Aorta (tissue), 5 donors: ENCODE measurements at places on chromosomes 3 and 15. TPM values are rescaled to one million over a fixed set of nuclear protein-coding genes. Genes with fewer than 3 reads are reported as not detected.

P2RY1 gene
- 3.1 TPM for total RNA-seq

DNA sequence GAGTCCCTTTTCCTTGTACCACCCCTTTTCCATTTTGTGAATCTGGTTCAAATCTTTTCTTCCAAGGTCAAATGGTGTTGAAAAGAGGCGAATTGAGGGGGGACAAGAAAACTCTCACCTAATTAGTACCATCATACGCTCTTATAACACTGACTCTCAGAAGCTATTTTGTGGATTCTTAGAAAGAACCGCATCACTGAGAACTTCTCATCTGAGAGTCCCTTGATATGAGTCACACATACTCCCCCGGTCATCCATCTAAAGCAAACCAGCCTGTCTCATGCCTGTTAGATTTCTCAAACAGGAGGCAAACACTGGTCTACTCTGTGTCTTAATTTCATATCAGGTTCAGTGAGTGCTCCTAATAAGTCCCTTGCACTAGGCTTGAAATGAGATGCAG lies 76.5 kb upstream of the SPRED1 start:
- no peak overlapping the region for H3K4me3 ChIP-seq
- no peaks in the 10 kb centered on the region for H3K36me3 ChIP-seq
- H3K4me1 ChIP-seq, result no peaks in the 10 kb centered on the region
- H3K27me3 ChIP-seq, result no peaks in the 10 kb centered on the region
- no peak overlapping the region for H3K27ac ChIP-seq
- no peak for DNase-seq

- DNase-seq, result no peak
- H3K4me3 ChIP-seq, result no peak overlapping the region
- H3K27ac ChIP-seq, result no peak overlapping the region
- no peaks in the 10 kb centered on the region for H3K36me3 ChIP-seq
- H3K4me1 ChIP-seq, result no peaks in the 10 kb centered on the region
Measured at GRCh38 chr3:186200726-186201125, 91.8 kb upstream of the ETV5 start.

DNA sequence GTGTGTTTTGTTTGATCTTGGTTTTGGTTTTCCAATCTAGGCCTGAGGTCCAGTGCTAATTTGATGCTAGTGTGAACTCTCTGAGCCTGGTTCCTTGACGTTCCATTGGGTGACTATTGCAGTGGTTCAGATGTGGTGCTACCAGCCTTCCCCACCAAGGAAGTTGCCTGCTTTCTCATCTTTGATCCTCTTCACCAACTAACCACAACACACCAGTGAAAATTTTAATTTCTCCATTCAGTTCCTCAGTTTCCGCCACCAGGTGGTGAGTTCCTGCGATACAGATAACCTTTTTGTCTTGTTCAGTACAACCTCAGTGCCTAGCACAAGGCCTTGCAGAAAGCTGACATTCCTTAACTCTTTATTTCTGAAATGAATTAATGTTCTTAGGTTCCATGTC lies 337.4 kb upstream of the TPRG1 start:
- H3K4me1 ChIP-seq, result peaks cover 4% of the 10 kb centered on the region
- no peak overlapping the region for H3K27ac ChIP-seq
- no peaks in the 10 kb centered on the region for H3K27me3 ChIP-seq
- no peak for DNase-seq

DNA sequence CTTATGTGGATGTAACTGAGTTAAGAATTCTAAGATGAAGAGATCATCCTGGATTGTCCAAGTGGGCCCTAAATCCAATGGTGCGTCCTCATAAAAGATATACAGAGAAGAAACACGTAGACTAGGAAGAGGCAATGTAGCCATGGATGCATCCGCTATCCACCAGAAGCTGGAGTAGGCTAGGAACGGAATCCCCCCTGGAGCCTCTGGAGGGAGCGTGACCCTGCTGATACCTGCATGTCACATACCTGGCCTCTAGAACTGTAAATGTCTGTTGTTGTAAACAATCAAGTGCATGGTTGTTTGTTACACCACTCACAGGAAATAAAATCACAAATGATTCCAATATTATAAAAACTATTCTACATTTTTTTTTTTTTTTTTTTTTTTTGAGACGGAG lies 254.5 kb upstream of the RORA start:
- H3K4me3 ChIP-seq, result no peak overlapping the region
- no peaks in the 10 kb centered on the region for H3K36me3 ChIP-seq
- H3K27me3 ChIP-seq, result no peaks in the 10 kb centered on the region
- no peak for DNase-seq
- no peaks in the 10 kb centered on the region for H3K4me1 ChIP-seq
- no peak overlapping the region for H3K27ac ChIP-seq

GRCh38 chr15:20346082-20346805 lies 195.4 kb downstream of the GOLGA6L6 start:
- peak; percentile 72 for DNase-seq
- H3K36me3 ChIP-seq, result no peaks in the 10 kb centered on the region
- H3K4me1 ChIP-seq, result no peaks in the 10 kb centered on the region
- no peak overlapping the region for H3K27ac ChIP-seq

PPIB gene
- 395 TPM for total RNA-seq

GRCh38 chr3:30502742-30503073 lies 103.7 kb upstream of the TGFBR2 start:
- no peaks in the 10 kb centered on the region for H3K4me1 ChIP-seq
- no peaks in the 10 kb centered on the region for H3K36me3 ChIP-seq
- no peak overlapping the region for H3K27ac ChIP-seq
- H3K27me3 ChIP-seq, result no peaks in the 10 kb centered on the region

- H3K4me3 ChIP-seq, result no peak overlapping the region
- no peaks in the 10 kb centered on the region for H3K36me3 ChIP-seq
- no peaks in the 10 kb centered on the region for H3K27me3 ChIP-seq
- no peaks in the 10 kb centered on the region for H3K4me1 ChIP-seq
- no peak for DNase-seq
Measured at GRCh38 chr15:55681631-55682030, 61.3 kb downstream of the PRTG start.

GNAT1 gene
- total RNA-seq, result not detected

DNA sequence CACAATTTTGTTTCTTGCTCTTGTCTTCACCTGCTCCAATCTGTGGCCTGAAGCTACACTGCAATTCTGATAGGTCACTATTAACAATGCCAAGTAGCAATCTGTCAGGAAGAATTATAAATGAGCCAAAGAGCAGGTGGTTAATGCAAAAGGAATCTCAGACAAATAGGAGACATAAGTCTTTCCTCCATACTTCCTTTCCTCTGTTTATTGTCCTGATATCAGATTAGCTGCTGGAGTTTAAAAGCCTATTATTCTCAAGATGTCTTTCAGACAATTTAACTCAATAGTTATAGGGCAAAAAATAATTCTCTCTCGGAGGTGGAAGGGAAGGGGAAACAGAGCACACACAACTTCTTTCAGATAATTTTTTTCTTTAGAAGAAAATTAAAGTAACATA lies 491.6 kb downstream of the MFSD1 start:
- no peak overlapping the region for H3K27ac ChIP-seq
- H3K36me3 ChIP-seq, result no peaks in the 10 kb centered on the region
- H3K4me3 ChIP-seq, result no peak overlapping the region
- H3K27me3 ChIP-seq, result no peaks in the 10 kb centered on the region

GRCh38 chr3:133038089-133038730 lies at the start of gene TMEM108:
TSS of gene TMEM108 (plus strand) at chr3:133038391.
- DNase-seq, result peak; percentile 92
- no peaks in the 10 kb centered on the region for H3K4me1 ChIP-seq
- no peak within 1 kb of the TSS for H3K27ac ChIP-seq
- H3K27me3 ChIP-seq, result no peaks in the 10 kb centered on the region
- no peaks in the 10 kb centered on the region for H3K36me3 ChIP-seq
- H3K4me3 ChIP-seq, result peak within 1 kb of the TSS; percentile 73

GRCh38 chr3:111998636-111999483 lies at the start of gene TAGLN3:
TSS of gene TAGLN3 (plus strand) at chr3:111998922. CDS start at chr3:111999423, 501 bp downstream.
- no peaks in the 10 kb centered on the region for H3K4me1 ChIP-seq
- H3K27ac ChIP-seq, result no peak within 1 kb of the TSS
- H3K27me3 ChIP-seq, result no peaks in the 10 kb centered on the region
- H3K36me3 ChIP-seq, result no peaks in the 10 kb centered on the region

GOLGA6L7 gene
- total RNA-seq, result not detected

DNA sequence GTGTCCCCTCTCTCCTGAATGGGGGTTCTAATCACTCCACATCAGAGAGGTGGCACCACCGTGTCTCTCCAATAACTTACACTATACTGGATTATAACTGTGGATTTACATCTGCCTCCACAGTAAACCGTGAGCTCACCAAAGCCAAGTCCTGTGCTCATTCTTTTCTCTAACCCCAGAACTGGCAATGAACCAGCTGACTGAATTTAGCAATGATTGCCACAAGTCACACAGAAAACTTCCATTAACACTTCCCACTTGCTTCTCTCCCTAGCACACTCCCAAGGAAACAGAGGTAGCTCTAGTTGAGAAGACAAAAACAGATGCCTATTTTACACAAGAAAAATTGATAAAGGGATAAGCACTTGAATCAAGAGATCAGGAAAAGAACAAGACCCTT lies 361.3 kb downstream of the ULK4 start:
- H3K4me1 ChIP-seq, result no peaks in the 10 kb centered on the region
- H3K27me3 ChIP-seq, result no peaks in the 10 kb centered on the region
- H3K4me3 ChIP-seq, result no peak overlapping the region
- no peak for DNase-seq

PFKFB4 gene
- 7.2 TPM for total RNA-seq

SPTSSB gene
- total RNA-seq, result 0.16 TPM

- H3K27me3 ChIP-seq, result no peaks in the 10 kb centered on the region
- H3K4me3 ChIP-seq, result no peak overlapping the region
- DNase-seq, result no peak
- no peaks in the 10 kb centered on the region for H3K36me3 ChIP-seq
- H3K4me1 ChIP-seq, result no peaks in the 10 kb centered on the region
Measured at GRCh38 chr15:74773329-74773728, 8.6 kb upstream of the CSK start.

GRCh38 chr3:46097691-46098241 lies 70.5 kb upstream of the XCR1 start:
- H3K4me1 ChIP-seq, result no peaks in the 10 kb centered on the region
- no peak overlapping the region for H3K4me3 ChIP-seq
- H3K36me3 ChIP-seq, result no peaks in the 10 kb centered on the region

EFCAB12 gene
- total RNA-seq, result 0.10 TPM

GRCh38 chr3:17078926-17079465 lies 194.2 kb downstream of the PLCL2 start:
- no peak overlapping the region for H3K4me3 ChIP-seq
- no peak overlapping the region for H3K27ac ChIP-seq
- H3K4me1 ChIP-seq, result no peaks in the 10 kb centered on the region
- no peaks in the 10 kb centered on the region for H3K36me3 ChIP-seq
- no peaks in the 10 kb centered on the region for H3K27me3 ChIP-seq
- no peak for DNase-seq

DNA sequence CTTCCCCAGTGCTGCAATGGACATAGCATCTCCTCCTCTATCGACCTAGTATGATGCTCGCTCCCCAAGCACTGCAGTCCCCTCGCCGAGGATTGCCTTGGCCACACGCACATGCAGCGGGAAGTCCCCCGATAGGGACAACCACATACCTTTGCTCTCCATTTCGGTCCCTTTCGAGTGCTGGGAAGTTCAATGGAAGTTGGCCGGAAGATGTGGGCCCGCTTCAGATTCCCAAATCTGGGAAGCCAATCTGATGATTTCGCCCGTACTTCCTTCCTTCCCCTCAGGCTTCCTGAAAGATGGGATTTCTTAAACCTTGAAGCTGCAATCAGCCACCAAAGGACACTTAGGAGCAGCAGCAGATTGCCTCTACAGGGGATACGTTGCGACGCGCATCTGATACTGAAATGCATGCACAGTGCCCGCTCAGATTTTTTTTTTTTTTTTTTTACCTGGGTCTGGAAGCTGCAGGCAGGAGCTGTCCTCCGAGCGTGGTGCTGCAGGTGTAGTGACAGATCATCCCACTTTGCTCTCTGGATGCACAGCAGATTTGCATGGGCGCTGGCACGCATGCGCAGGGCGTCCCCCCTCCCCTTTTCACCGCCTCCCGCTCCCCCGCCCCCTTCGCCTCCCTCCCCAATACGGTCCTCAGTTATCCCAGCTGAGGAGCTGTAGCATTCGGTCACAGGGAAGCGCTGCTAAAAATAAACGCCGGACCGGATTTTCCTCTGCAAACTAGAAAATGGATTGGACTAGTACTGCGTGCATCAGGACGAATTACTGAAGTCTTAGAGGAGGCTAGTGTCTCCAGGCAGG lies at the start of gene FGF12:
Gene FGF12, minus strand, starts transcription at position 510 of the 816 bp plus-strand sequence.
- no peaks in the 10 kb centered on the region for H3K36me3 ChIP-seq
- H3K4me3 ChIP-seq, result peak within 1 kb of the TSS; percentile 64
- no peak within 1 kb of the TSS for H3K27ac ChIP-seq
- DNase-seq, result peak; percentile 83
- H3K27me3 ChIP-seq, result no peaks in the 10 kb centered on the region

DNA sequence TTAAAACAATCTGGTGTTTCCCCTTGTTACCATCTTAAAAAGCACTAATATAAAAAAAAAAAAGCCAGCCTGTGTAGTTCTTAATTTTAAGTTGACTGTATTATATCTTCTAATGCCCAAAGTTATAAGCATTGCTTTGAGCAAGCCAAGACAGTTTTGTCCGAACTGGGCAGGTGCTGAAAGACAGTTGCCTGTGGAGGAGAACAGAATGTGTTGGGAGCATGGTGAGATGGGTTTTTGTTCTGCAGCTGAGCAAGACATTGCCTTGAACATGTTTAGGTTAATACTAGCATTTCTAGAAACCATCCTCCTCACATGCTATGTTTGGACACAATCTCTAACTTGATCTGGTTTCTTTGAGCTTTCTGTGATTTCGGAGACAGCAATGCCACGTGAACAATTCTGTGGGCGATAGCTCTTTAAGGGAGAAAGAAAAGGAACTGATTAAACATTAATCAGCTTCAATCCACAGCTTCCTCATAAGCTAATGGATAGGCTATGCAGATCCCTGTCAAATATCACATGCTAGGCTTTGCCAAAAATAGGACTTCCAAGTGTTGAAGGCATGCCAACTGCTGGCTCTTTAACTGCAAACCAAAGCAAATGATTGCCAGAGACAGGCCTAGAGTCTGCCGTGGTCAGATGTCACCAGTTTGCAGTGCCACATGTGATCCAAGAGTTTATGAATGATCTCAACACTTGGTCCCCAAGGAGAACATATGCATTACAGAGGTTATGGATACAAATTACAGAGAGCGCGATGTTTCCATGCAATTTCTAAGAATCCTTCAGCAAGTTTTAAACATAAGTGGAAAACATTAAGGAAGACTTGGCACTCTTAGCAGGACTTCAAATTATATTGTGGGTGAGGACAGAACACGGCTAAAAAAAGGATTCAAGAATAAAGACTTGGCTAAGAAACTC lies 428.1 kb downstream of the ROBO2 start:
- DNase-seq, result no peak
- peaks cover 6% of the 10 kb centered on the region for H3K4me1 ChIP-seq
- no peak overlapping the region for H3K27ac ChIP-seq
- H3K4me3 ChIP-seq, result no peak overlapping the region
- H3K27me3 ChIP-seq, result no peaks in the 10 kb centered on the region

- H3K4me3 ChIP-seq, result no peak overlapping the region
- H3K27me3 ChIP-seq, result no peaks in the 10 kb centered on the region
- H3K36me3 ChIP-seq, result no peaks in the 10 kb centered on the region
- peaks cover 9% of the 10 kb centered on the region for H3K4me1 ChIP-seq
Measured at GRCh38 chr15:51335538-51336410, 2.6 kb downstream of the CYP19A1 start.

GRCh38 chr15:52709187-52709981 lies 30.2 kb upstream of the ATOSA start:
- H3K4me1 ChIP-seq, result no peaks in the 10 kb centered on the region
- no peaks in the 10 kb centered on the region for H3K27me3 ChIP-seq
- H3K27ac ChIP-seq, result no peak overlapping the region
- no peak for DNase-seq
- no peaks in the 10 kb centered on the region for H3K36me3 ChIP-seq
